SJCRH30 (cell line): ENCODE measurements at places on chromosomes 1 and 21. TPM values are rescaled to one million over a fixed set of nuclear protein-coding genes. Genes with fewer than 3 reads are reported as not detected.

GRCh38 chr1:117793413-117793812, 136.0 kb downstream of the GDAP2 start:
- H3K27me3 ChIP-seq: no peaks in the 10 kb centered on the region
- H3K4me1 ChIP-seq: no peaks in the 10 kb centered on the region; the same call in 1 of the 2 replicates
- H3K27ac ChIP-seq: no peak overlapping the region
- no peaks in the 10 kb centered on the region for H3K36me3 ChIP-seq
- no peak for DNase-seq

- DNase-seq: peak; percentile 78
- no peak overlapping the region for H3K27ac ChIP-seq
- no peaks in the 10 kb centered on the region; the same call in 1 of the 2 replicates for H3K36me3 ChIP-seq
- no peaks in the 10 kb centered on the region for H3K27me3 ChIP-seq
These were observed 170.8 kb downstream of the NFIA start for GRCh38 chr1:61253059-61253735.

Gene VHLL
- 0.63 TPM in 1 of 2 replicates, not detected in the other for total RNA-seq

Gene TBX15
- 58.0 and 63.1 TPM in 2 replicates for total RNA-seq

GRCh38 chr1:22139066-22139594, 3.8 kb downstream of the WNT4 start:
- no peak overlapping the region for H3K27ac ChIP-seq
- H3K4me3 ChIP-seq: no peak overlapping the region
- DNase-seq: no peak
- H3K36me3 ChIP-seq: no peaks in the 10 kb centered on the region

GRCh38 chr1:75720820-75721219, 3.7 kb upstream of the ACADM start:
- H3K27me3 ChIP-seq: no peaks in the 10 kb centered on the region
- H3K4me3 ChIP-seq: no peak overlapping the region
- H3K4me1 ChIP-seq: no peaks in the 10 kb centered on the region; the same call in 1 of the 2 replicates
- no peaks in the 10 kb centered on the region for H3K36me3 ChIP-seq
